AG04450 (cell line): ENCODE measurements at places on chromosomes 1 and 21. TPM values are rescaled to one million over a fixed set of nuclear protein-coding genes. Genes with fewer than 3 reads are reported as not detected.

The KCNE1 gene
- 0.38 and 0.52 TPM in 2 replicates for polyA plus RNA-seq

The OR14K1 gene
- not detected in 2 replicates for polyA plus RNA-seq

The TLCD4 gene
- 0.51 and 0.98 TPM in 2 replicates for polyA plus RNA-seq

- DNase-seq, result no peak
These were observed 25.3 kb downstream of the SPATA46 start for GRCh38 chr1:162351246-162351842.

GRCh38 chr1:200846398-200846797, 26.4 kb upstream of the GPR25 start:
- no peak for DNase-seq

DNA sequence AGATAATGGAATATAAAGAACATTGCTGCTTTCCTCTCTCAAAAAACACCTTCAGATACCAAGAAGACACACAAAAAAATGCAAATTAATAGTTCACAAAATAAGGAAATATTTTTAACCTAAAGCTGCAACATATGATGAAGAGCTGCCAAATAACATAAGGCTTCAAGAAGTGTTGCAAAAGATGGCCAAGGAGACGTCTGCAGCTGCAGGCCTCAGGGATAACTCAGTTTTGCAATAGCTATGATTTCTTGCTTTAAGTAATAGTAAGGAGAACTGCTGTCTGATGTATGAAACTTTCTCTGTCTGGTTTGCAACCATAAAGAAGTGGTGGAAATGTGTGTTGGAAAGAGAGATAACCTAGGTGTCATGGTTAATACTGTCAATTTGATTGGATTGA, 1237.5 kb downstream of the MRPL39 start:
- no peak for DNase-seq

The KRTAP12-2 gene
- not detected in 2 replicates for polyA plus RNA-seq

GRCh38 chr1:6317098-6317760, 56.3 kb upstream of the GPR153 start:
- no peak for DNase-seq

GRCh38 chr1:225911191-225912130, 12.6 kb downstream of the PYCR2 start:
- no peak for DNase-seq

DNA sequence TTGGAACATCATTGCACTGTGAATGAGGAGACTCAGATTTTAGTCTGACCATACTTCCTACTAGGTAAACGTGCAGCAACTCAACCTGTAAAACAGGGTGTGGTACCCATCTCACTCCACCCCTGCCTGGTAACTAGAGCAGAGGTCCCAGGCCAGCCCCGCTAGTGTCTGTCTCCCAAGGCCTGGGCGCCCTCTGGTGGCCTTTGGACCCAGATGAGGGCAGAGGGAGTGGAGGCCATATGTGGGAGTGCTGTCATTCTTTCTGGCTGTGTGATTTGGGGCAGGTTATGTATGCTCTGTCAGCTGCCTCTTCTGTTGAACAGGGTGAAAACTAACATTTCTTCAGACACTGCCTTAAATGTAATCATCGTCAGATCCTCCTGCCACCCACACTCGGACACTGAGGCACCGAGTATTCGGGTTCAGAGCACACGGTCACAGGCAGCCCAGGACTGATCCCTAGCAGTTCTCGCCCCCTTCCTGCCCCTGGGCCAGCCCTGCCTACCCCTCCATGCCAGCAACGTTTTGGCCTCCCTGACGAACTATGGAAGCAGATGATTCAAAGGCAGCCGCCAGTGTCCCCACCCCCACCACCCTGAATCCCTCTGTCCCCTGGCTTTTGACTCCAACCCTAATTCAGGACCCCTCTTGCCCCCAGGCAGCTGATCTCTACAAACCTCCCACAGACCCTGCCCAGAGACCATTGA, 76.0 kb downstream of the CD247 start:
- peak; percentile 23 for DNase-seq

DNA sequence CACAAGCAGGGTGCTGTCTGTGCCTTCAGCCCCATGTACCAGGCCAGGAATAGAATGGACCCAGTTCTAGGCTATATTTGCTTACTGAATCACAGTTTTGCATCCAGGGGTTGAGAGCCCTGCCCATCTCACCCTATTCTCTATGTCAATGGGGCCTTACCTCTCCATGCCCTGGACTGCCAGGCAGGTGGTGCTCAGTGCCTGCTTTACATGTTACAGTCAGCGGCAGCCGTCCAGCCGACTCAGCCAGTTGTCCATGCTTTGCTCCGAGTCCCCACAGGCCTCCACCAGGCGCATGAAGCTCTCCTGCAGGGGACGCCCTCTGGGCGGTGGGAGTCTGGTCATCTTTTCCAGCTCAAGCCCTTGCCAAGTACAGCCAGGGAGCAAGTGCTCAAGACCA, 12.2 kb upstream of the FAM167B start:
- no peak for DNase-seq

The C1QC gene
- polyA plus RNA-seq, result not detected in 2 replicates

DNA sequence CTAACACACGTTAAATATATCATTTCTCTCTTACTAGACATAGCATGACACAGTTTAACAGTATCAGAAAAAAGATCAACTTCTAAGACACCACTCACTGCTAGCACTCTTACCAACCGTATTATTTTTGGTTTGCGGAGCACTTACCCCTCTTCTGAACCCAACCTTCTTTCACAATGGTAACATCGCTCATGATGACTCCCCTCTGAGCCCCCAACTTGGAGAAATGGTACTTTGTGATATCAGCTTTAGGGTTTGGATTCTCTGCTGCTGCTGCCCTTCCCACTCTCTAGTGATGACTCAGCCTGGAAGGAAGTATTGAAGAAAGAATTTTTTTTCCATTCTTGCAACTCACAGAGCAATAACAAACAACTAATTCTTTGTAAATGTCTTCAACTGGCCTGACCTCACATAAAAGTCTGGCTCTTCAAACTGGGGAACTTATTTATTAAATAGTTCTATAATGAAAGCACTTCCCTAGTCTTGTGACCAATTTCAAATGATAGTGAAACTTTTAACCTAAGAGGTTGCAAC, 7.0 kb downstream of the AKT3 start:
- peak; percentile 55 for DNase-seq

DNA sequence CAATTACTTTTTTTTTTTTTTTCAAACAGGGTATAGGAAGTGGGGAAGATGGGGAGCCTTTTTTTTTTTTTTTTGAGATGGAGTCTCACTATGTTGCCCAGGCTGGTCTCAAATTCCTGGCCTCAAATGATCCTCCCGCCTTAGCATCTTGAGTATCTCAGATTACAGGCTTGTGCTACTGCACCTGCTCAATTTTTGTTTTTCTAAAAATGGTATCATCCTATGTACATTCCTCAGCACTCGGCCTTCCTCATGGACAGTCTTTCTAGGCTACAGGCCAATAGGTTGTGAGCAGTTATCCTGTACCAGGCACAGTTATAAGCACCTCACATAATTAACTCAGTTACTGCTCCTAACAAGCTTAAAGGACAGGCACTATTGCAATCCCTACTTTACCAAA, 132.1 kb upstream of the EDN2 start:
- no peak for DNase-seq

- no peak for DNase-seq
These were observed 6.8 kb upstream of the HAX1 start for GRCh38 chr1:154265586-154265985.

- no peak for DNase-seq
These were observed 28.1 kb downstream of the TTLL7 start for GRCh38 chr1:83970802-83971201.

The HSD3B1 gene
- not detected in 2 replicates for polyA plus RNA-seq

DNA sequence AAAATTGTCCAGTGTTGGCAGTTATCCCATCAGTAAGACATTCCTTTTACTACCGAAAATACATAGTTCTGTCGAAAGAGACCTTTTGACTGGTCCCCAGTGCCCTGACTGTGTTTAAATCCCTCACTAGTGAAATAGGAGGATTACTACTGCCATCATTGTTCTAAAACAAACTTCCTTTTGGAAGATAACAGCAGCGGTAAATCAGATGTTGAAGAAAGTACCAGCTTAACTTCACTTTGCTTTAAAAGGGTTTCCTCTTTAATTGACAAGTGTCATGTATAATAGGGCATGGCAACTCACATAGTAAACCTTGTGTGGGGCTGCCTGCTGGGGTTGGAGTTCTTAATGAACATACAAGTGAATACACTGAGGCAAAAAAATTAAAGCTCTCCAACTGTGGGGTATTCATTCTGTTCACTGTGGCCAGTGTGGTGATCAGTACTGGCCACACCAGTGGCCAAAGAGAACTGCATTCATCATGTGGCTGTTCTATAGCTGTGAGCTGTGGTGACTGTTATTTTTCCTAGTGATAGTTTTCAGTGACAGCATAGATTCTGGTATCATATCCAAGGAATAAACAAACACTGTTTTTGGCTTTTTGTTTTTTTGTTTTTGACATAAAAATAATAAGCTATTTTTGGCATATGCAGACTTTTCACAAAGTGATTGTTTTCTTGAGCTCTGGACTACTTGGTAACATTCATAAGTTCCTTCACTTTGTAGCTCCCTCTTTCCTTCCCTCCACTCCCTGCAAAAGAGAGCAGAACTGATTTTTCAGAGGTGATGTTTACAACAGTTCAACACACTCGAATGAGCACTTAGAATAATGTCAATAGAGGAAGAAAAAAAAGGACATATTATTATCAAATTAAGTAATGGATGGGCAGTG, 74.5 kb downstream of the NFIA start:
- DNase-seq, result no peak

The PLEKHA6 gene
- 6.8 and 7.7 TPM in 2 replicates for polyA plus RNA-seq

The BTBD8 gene
- 3.1 and 5.0 TPM in 2 replicates for polyA plus RNA-seq

The FCRL5 gene
- not detected in 2 replicates for polyA plus RNA-seq

DNA sequence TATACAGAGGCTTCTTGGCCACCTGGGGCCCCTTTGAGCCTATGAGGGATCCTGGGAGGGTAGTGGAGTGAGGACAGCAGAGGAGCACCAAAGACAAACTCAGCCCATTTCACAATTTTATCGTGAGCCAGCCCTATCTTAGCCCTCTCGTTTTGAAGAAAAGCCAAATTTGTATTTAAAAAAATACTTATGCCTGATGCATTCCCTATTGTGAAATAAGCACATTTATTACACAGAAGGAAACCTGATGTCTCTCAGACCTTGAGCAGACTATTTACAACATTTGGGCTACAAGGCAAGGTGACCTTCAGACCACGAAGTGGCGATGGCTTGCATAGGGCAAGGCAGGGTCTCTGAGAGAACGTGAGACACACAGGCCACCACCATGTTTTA, 41.3 kb upstream of the H6PD start:
- DNase-seq, result no peak

- DNase-seq, result no peak
These were observed 11.4 kb upstream of the CNR2 start for GRCh38 chr1:23924601-23925000.

The AGL gene
- polyA plus RNA-seq, result 5.6 and 7.2 TPM in 2 replicates

The EIF3I gene
- polyA plus RNA-seq, result 357 and 399 TPM in 2 replicates

GRCh38 chr1:102365071-102365470, 368.3 kb upstream of the OLFM3 start:
- DNase-seq, result no peak

The NR1I3 gene
- polyA plus RNA-seq, result not detected in 2 replicates

- no peak for DNase-seq
These were observed at the start of gene HDGF for GRCh38 chr1:156751451-156751756. HDGF (minus strand) TSS chr1:156751675; CDS start chr1:156751429, 246 bp downstream.

The ZYG11B gene
- 21.5 and 26.1 TPM in 2 replicates for polyA plus RNA-seq

GRCh38 chr21:44425895-44426662, 29.2 kb upstream of the LRRC3 start:
- DNase-seq, result no peak

The RGS13 gene
- polyA plus RNA-seq, result not detected in 2 replicates

The KANK4 gene
- polyA plus RNA-seq, result not detected in 2 replicates
